ENCODE measurements at places on chromosomes 7 and 10.

- DNase-seq: no peak
Observed at GRCh38 chr7:132417103-132417906, 159.0 kb downstream of the PLXNA4 start.

- DNase-seq: no peak
Observed at GRCh38 chr10:91816981-91817380, 18.8 kb downstream of the TNKS2 start.

GRCh38 chr10:93813507-93814465, 56.0 kb downstream of the LGI1 start:
- DNase-seq: peak; percentile 44

DNA sequence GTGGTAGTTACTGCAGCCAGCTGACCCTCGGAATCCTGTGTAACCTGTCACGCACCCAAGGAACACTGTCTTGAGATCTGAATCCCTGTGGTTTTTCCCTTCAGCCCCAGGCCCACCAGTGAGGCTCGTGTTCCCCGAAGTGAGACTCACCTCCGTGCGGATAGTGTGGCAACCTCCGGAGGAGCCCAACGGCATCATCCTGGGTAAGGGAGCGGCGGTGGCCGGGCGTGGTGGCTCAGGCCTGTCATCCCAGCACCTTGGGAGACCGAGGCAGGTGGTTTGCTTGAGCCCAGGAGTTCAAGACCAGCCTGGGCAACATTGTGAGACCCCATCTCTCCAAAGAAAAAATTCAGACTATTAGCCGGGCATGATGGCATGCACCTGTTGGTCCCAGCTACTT, 549.9 kb upstream of the FOXK1 start:
- DNase-seq: no peak

GRCh38 chr10:14586901-14587300, 187.8 kb downstream of the FAM107B start:
- DNase-seq: peak; percentile 64

- DNase-seq: no peak
Observed at GRCh38 chr10:3530783-3531645, 254.0 kb downstream of the KLF6 start.

GRCh38 chr10:113410618-113411017, 142.2 kb upstream of the HABP2 start:
- no peak for DNase-seq

GRCh38 chr10:80168679-80169380, 36.3 kb downstream of the PLAC9 start:
- DNase-seq: no peak

DNA sequence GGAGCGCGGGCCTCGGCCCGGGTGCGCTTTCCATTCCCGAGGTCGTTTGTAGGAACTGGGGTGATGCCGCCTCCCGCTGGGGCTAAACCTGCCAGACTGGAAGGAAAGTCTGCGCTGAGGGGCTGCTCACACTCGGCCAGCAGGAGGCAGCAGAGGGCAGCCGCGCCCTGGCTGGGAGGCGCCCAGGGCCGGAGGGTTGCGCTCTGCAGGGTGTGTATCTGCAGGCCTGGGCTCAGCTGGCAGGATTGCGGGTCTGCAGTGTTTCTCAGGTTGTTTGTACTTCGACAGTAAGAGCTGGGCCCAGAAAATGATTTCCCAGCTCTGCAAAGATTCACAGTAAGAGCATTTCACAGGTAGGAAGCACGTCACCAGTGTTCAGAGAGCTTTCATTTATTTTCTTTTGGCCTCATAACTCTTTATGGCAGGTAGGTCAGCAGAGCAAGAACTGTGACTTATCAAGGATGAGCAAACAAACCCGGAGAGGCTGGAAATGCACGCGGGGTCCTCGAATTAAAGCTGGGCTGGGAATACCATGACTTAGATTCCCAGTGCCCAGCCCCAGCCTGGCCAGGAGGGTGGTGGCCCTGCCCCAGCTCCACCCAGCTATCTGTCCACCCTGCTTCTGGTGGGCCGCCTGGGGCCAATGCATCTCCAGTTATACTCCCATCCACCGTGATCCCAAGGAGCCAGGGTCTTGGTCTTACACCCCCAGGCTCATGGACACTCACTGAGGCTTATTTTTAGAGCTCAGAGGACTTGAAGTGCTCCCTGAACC, 15.2 kb upstream of the PPP2R2D start:
- peak; percentile 85 for DNase-seq

GRCh38 chr10:30534465-30535144, 94.9 kb downstream of the LYZL2 start:
- peak; percentile 69 for DNase-seq

- no peak for DNase-seq
Observed at GRCh38 chr10:20855398-20856038, 41.6 kb downstream of the NEBL start.

- no peak for DNase-seq
Observed at GRCh38 chr10:132987671-132988571, 45.6 kb upstream of the CFAP46 start.

DNA sequence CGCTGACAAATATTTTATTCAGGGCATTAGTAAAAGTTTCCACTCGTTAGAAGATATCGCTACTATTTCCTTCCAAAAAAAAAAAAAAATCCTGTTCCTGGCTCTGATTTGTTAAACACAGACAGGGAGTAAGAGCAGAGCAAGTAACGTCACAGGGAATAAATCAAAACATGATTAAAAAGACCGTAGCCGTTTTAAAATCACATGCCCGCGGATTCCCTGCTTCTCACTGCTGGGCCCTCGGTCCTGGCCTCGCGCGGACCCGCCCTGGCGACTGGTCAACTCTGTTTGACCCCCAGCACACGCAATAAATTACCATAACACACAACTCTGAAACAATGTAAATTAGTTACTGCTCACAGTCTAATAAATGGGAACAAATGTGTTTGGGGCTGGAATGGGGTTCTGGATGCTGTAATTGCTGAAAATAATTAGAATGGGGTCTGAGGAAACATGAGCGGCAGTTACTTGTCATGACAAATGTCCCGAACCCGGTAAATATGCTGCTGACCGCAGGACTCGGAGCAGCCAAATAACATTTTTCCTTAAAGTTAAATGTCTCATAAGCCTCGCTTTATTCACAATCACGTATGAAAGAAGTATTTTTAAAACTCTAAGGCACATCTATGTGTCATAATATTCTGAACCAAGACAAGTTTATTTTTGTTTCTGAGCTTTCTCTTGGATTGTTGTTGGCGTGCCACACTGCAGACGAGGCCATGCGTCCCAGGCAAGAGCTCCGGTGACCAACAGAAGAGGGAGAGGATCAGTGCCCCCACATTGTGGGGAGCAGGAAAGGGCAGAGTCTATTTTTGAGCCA, 17.9 kb downstream of the EBF3 start:
- DNase-seq: no peak

GRCh38 chr7:68904630-68905029, 693.6 kb upstream of the AUTS2 start:
- no peak for DNase-seq

- DNase-seq: no peak
Observed at GRCh38 chr7:69934144-69934903, 336.0 kb downstream of the AUTS2 start.

DNA sequence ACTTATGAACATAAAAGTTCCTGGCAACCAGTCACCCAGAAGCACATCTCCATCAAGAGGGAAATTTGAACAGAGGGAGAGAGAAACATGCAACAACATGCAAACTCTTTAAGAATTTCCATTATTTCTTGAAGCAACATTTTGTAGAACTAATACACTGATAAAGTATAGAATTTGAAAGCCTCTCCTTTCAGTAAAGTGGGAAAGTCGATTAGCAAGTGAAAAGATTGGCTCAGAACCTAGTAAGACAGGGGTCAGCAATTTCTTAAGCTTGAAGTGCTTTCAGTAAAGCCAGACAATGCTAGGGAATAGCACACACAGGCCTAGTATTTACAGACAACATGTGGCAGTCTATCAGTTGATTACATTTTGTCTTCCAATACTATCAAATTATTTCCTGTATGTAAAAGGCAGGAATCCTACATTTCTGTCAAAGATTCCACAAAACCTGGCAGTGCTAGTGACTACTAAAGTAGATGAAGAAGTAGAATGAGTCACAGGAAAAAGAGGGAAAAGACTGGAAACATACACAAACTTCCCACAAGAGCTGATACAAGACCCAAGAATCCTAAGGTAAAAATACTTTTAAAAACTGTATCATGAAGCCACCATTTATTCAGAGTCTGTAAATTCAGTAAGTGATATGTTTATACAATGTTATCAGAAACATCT, 25.2 kb downstream of the DNAJC1 start:
- DNase-seq: no peak

GRCh38 chr10:72336259-72337038, 18.3 kb downstream of the DNAJB12 start:
- DNase-seq: no peak

- DNase-seq: no peak
Observed at GRCh38 chr10:98353170-98353569, 61.8 kb downstream of the PYROXD2 start.

DNA sequence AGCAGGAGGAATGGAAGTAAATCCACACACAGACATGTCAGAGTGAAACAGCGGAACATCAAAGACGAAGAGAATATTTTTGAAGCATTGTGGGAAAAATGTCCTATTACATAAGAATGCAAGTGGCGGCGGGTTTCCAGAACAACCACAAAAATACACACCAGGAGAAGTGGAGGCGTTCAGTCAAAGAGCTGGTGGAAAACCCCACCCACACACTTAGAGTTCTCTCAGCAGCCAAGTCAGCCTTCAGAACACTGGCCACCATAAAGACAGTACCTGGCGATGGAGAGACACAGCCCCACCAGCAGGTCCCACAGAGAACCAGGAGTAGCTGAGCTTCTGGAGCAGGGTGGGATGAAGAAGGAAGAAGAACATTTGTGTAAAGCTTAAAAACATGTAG, 23.7 kb downstream of the NKX6-2 start:
- no peak for DNase-seq

- DNase-seq: no peak
Observed at GRCh38 chr10:78457804-78458482, 424.3 kb downstream of the RPS24 start.

DNA sequence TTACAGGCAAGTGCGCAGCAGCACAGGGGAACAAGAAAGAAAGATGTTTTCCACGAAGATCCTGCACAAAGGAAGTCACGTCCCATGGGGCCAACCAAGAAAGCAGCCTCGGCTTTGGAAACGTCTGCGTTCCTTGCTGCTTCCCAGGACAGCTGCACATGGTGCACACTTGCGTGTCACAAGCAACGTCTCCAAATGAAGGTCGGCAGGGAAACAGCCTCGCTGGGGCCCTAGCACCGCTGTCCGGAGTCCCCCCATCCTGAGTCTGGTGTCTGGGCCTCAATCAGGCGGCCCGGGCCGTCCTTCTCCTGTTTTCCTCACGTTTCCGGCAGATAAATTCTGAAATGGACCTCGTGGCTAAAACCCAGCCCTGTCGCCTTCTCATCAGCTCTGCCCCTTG, 206.2 kb downstream of the DIP2C start:
- DNase-seq: no peak

- DNase-seq: no peak
Observed at GRCh38 chr7:98162758-98163157, 48.5 kb upstream of the BHLHA15 start.

DNA sequence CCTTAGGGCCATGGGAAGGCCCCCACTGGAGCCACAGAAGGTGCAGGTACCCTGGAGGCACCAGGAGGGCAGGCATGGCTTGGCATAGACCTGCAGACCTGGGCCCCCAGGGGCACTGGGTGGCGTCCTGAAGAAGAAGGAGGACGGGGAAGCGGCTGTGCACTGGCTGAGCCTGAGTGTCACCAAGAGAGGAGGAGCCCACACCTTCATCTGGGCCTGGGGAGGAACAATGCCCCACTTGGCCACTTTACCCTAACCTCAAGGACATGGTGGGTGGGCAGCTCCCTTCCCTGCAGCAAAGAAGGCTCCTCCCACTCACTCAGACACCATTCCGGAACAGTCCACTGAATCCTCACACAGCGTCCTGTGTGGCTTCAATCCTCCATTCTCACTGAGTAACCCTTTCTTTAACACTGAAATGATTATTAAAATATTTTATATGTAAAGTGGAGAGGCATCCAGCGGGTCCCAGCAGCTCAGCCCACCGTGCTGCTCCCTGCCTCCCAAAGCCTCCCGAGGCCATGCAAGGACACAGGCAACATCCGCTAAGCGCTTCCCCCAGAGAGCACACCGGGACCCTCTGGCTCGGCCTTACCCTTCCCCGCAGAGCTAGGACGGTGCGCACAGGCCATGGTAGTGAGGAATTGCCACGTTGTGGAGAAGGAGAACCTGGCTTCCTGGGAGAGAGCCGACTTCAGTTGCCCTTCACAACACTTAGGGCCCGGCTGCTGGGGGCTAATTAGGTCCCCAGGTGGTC, 516.7 kb upstream of the MGMT start:
- DNase-seq: no peak

DNA sequence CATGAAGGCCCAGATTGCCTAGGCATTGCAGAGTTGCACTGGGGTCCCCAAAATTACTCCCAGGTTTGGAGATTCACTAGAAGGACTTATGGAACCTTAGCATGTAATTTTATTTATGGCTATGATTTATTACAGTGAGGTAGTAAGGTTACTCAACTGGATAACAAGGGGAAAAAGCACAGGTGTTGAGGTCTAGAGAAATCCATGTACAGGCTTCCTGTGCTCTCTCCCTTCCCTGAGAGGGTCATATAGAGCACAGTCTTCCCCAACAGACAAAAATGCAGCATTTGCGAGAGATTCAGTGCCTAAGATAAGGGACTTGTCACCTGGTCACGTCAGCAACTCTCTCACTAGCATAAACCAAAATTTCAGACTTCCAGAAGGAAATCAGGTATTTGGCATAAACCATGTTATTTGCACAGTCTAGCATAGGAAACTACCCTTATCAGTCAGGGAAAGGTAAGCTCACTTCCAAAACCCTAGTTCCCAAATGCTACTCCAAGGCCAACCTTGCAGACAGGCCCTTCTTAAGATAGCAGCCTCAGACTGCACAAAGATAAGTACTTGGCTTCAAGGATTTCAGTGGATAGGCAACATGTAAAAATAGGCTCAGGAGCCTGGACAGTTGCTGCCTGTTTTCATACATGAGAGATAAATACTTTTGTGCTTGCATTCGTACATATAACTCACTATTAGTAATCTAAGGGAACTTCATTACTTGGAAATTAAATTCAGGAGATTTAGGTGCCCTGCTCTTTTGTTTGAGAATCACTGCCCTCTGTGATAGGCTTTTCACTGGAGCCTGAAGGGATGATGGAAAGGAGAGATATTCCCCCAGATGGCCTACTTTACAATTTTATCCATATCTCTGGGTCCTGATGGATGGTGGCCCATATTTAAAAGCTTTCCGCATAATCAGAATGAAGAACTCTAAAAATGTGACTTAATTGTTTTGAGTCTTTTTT, 378.4 kb upstream of the LRGUK start:
- DNase-seq: no peak

DNA sequence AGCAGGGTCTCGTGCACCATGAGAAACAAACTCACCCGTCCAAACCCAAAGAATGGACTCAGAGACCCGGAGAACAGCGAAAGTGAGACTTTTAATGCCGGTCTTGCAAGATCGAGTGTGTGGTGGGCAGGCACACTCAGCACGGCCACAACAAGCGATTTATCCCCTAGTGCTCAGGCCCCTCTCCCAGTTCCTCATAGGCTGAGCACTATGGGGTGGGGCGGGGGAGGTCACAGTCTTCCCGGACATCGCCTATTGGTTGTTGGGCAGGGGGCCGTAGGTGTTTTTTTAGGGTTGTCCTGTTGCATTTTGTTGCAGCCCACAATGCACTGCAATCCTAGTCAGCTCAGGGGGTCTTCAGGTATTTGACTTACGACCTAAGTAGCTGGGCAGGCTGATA, 608.3 kb upstream of the FOXK1 start:
- no peak for DNase-seq

All from activated naive CD4-positive, alpha-beta T cell treated with anti-CD3 and anti-CD28 coated beads, Interleukin-2, amount 50 U/mL, for 16 hours (primary cell).